Activated CD4-positive, alpha-beta T cell treated with anti-CD3 and anti-CD28 coated beads, Interleukin-2, amount 50 U/mL, for 4 hours (primary cell): ENCODE measurements at places on chromosomes 2 and 18.

GRCh38 chr2:233448575-233448974 is 94.3 kb downstream of the DGKD start:
- DNase-seq, result no peak

DNA sequence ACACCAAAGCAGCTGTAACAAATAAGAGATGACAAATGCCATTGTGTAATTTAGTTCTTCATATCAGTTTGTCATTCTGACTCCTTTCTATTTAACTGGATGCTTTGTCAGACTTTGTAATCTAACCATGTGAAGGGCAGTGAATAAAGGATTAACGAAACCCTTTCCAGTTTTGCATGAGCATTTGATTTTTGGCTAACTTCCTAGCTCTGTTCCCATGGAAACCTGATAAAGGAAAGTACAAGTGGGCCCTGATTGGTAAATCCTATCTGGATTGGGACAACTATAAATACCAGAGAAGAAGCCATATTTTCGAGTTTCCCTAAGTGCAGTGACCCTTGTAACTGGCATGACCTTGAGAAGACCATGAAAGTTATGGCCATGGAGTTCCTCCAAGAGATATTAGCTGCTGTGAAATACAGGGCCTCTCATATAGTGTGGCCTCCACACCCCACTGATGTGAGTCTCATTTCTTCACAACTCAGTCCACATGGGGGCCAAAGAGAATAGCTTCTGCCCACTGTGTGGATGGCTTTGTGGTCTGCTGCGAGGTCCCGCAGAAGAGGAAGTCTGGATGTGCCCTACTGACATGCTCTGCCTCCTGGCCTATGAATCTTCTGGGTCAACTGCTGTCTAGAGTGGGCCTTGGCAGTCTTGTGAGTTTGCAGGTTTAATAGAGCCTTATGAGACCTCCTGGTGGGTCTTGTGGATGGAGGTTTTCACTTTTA is 38.2 kb upstream of the CYP1B1 start:
- DNase-seq, result no peak

DNA sequence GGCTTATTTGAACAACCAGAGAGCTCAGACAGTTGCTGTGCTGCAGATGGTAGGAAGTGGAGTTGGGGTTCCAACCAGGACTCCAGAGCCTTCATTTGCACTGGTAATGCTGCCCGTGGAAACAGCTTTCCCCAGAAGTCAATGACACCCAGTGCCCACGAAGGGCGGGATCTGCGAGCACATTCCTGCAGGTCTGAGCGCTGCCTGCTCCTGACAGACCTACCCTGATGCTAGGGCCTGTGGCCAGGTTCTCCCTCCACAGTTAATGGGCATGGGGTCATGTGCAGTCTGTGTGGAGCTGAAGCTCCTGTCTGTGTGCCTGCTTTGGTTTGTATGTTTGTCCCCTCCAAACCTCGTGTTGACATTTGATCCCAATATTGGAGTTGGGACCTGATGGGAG is 299.0 kb upstream of the HS6ST1 start:
- no peak for DNase-seq

- no peak for DNase-seq
These were observed 189.4 kb downstream of the PDE11A start for GRCh38 chr2:177883177-177883576.

DNA sequence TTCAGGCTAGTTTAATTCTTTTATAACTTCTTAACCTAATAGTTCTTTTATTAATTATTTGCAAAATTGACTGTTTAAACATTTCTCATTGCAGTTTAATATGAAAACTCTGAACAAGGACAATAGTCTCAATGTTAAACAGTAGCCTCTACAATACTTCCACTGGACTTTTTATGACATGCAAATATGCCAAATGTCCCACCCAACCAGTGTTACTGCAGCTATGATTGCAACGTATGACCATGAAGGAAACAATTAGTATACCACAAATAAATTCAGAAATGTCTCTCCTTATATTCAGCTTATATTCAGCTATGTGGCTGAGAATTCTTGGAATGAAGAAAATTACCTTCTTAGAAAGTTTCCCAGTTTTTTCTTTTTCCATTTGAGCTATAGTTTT is 688.6 kb downstream of the DCC start:
- DNase-seq, result no peak

DNA sequence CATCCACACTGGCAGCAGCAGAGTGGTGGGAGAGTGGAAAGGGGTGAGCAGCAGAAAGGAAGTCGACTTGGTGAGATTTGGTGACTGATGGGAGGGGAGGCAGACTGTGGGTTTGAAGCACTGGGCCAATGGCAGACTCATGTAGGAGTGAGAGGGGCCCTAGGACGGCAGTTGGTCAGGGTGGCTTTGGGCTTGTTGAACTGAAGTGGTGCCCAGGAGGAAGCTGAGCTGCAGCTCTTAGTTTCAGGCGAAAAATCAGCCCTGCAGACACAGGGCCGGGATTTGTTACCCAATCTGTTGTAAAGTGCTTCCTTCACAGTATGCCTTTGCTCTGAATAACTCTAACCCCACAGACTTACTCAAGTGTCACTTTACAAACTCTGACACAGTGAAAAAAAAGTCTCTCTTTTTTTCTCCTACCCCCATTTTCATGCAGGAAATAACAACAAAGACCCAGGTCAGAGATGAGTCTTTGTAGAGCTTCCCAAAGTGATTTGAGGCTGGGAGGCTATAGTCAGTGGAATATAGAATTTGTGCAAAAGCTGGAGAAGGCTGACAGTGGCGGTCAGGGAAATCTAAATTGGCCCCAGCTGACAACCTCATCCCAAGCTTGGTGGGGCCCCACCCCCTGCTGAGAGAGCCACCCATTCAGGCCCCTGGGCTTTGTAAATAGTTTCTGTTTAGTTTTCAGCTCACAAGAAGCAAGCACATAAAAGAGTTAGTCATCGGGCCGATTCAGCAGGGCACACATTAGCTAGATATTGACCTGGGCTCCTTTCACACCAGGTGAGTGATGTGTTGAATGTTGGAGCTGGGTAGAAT is 226.9 kb downstream of the VAPA start:
- DNase-seq, result no peak

DNA sequence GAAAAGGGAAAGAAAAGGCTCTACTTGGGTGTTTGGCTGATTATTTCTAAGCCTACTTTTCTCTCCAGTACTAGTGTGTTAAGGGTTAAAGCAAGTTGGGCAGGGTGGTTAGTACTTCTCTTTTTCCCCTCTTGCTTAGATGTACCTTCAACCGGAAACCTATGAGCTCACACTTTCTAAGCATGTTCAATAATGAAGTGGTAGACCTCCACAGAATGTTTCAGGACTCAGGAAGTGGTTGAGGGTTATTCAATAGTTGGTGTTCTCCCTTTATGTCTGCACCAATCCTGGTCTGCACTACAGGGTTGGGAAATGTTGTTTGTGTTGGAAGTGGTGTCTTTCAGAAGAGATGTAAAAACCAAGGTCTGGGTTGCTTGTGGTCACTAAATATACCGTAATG is 137.1 kb downstream of the ZEB2 start:
- no peak for DNase-seq

DNA sequence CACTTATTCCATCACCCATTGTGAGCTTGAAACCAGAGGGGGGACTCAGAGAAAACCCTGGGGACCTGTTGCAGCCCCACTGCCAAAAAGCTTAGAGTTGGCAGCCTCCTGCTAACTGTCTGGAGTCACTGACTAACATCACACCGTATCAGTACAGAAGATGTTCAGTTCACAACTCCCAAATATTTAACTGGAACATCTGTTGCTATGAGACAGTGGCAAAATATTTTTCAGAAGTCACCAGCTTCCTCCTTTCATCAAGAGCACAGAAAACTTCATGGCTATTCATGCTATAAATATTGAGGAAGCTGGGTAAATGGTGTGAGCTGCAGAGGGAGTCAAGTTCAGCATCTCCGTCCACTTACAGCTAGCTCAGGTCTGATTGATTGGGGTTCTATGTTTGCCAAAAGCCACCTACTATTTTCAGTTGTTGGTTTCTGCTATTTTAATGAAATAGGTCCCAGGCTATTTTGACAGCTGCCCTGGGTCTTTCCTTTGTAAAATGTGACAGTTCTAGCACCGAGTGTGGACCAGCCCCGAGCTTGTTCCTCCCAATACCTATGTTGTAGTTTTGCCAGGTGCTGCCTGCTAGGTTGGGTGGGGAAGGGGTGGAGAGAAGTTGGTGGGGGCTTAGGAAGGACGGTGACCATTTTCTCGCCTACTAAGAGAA is 9.8 kb downstream of the TUBB6 start:
- DNase-seq, result no peak

DNA sequence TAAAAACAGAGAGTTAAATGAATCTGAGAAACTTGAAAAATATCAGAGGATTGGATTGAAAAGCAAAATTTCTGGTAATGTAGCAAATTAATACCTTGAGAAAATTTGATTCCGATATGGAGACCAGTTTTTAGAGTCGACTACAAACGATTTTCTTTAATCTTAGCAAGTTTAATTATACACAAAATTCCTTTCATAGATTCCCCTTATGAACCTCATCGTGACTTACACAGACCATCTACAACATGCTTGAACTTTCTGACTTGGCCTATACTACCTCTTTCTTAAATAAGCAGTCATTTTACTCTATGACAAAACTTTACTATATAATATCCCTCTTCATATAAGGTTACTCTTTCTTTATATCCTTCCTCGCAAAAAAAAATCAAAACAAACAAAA is 769.6 kb upstream of the CRIM1 start:
- no peak for DNase-seq

GRCh38 chr2:24521162-24521857 is 30.3 kb downstream of the NCOA1 start:
- DNase-seq, result no peak
